ENCODE measurements at places on chromosomes 7 and 10.

GRCh38 chr10:42952931-42953683 lies 123.8 kb upstream of the RET start:
- DNase-seq: no peak

- peak; percentile 86 for DNase-seq
Measured at GRCh38 chr10:17430647-17431355, 23.6 kb downstream of the ST8SIA6 start.

DNA sequence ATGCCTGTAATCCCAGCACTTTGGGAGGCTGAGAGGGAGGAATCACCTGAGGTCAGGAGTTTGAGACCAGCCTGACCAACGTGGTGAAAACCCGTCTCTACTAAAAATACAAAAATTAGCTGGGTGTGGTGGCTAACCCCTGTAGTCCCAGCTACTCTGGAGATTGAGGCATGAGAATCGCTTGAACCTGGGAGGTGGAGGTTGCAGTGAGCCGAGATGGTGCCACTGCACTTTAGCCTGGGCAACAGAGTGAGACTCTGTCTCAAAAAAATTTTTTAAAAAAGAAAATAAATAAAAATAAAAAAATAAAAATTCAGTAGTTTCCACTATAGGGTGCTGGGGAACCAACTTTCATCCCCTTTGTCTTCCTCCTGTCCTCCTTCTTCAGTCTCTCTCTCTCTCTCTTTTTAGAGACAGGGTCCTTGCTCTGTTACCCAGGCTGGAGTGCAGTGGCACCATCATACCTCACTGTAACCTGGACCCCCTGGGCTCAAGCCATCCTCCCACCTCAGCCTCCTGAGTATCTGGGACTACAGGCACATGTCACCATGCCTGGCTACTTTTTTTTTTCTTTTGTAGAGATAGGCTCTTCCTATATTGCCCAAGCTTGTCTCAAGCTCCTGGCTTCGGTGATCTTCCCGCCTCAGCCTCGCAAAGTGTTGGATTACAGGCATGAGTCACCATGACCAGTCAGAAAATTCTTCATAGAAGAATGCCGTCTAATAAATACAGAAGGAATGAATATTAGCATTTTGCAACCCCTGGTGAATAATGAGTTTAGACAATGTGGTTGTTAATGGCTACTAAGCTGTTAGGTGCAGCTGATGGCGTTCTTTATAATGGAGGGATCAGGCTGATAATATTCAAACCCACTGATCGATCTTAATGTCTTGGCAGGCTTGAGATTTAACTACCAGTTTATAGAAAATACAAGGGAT lies 20.6 kb downstream of the RBM20 start:
- no peak for DNase-seq

DNA sequence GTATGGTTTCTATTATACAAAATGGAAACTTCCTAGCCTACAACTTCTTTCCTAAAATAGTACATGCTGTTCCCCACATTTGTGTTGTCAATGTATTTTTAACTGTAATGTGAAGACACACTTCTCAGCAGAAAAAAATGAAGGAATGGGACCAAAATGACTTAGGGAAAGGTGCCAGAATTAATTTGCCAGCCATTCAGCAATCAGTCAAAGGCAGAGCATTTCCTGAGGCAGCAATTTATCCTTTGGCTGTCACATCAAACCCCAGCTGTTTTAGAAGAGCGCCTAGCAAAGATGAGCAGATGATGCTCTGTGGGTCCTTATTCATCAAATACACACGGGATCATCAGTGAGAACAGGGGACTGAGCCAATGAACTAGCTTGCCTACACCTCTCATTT lies 592.5 kb downstream of the KCNMA1 start:
- DNase-seq: no peak

DNA sequence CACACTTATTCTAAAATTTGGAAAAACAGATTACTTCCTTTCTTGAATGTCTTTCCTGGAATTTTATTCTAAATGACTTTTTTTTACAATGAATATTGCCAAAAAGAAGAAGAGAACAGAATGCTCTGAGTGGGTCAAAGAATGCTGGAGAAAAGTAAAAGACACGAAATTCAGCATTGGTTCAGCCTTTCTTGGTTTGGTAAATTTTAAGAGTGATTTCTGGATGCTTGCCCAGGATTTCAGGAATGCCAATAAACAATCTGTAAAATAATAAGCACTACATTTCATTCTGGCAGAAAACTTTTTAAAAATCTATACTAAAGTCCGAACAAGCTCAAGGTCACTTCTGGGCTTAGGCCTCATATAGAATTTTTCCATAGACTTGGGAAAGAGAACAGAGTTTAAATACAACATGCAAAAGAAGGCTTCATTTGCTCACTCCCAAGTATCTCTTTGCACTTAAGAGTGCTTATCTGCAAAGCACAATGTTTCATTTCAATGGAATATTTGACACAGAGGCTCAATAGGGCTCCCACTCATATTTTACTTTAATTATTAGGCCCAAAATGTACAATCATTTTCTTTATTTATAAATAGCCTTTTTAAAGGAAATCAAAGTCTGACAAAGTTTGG lies 359.5 kb upstream of the ANKRD30A start:
- no peak for DNase-seq

GRCh38 chr7:16563281-16564022 lies 36.8 kb downstream of the LRRC72 start:
- DNase-seq: no peak

DNA sequence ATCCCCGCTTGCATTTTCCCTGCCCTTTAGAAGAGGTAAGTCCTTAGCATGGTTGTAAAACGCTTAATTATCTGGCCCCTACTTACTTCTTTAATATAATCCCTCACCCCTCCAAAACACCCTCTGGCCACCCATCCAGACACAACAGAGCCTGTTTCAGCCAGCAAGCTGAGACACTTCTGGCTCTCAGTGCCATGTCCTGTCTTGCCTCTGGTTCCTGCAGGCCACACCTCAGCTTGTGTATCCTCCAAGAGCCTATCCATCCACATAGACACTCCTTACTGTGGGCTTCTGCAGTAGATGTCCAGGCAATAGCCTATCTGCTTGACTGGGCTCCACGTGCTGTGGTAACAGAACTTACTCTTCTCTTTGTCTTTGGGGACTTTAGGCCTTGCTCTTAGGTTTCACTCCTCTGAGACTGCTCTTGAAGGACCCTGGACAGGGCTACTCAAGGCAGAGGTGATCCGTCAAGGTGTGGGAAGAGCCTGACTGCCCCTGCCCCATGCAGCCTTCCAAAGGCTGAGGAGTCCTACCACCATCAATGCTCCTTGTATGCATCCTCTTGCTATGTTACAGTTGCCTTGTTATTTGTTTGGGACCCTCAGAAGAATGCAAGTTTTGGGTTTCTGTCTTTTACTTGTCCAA lies 149.9 kb downstream of the CHN2 start:
- no peak for DNase-seq

DNA sequence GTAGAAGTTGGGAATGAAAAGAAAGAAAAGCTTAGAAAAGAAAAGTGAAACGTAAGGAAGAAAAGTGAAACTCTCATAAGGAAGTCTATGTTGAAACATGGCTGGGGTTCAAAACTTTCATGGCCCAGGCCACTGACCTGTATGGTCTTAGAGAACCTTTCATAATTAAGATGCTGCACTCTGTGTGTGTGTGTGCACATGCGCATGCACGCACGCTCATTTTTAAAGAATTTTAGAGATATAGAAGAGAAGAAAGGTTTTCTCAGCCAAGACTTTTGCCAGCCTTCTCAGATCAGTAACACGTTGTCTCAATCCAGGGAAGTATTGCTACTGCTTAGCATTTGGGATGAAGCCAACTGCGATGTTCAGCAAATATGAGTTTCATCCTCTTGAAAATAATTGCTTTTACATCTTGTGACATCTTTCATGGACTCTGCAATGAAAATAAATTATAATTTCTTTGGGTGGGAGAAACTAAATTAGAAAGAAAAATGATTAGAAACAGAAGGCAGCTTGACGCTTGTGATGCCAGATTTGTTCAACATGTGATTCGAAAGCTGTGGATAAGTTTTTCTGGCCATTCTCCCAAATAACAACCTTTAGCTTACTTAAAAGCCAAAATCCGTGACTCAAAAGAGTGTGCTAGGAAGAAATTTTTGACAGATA lies 16.2 kb upstream of the SLC26A4 start:
- no peak for DNase-seq

GRCh38 chr10:71372882-71373495 lies 23.7 kb upstream of the CDH23 start:
- DNase-seq: no peak

DNA sequence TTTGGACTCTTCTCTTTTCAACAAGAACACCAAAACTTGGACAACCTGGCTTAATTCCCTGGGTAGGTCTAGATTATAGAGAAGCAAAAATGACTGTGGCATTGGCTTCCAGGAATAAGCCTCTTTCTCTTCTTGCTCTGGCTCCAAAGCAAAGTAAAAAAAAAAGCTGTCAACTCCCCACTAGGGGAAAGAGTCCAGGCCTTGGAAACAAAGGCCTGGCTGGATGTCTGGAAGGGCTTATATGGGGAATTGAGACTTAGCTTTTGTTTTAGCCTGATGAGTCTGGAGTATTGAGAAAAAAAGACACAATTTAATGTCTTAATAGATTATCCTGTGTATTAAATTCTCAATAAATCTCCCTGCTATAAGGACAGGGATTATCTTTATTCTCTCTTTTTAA lies 300.6 kb downstream of the SORCS3 start:
- no peak for DNase-seq

- no peak for DNase-seq
Measured at GRCh38 chr10:97822261-97822687, 27.4 kb upstream of the GOLGA7B start.
